A549 treated with DMSO at 1 μM for 4 hours (cell line): ENCODE measurements at places on chromosomes 12 and 14. TPM values are rescaled to one million over a fixed set of nuclear protein-coding genes. Genes with fewer than 3 reads are reported as not detected.

SLC16A7 gene
- 0.15 to 0.36 TPM (median 0.23 TPM) in 5 replicates for total RNA-seq

CLEC1B gene
- not detected in 5 replicates for total RNA-seq

ANKRD33 gene
- total RNA-seq: 0.05 to 0.06 TPM in 2 of 5 replicates, not detected in the others

METTL1 gene
- 52.8 to 58.9 TPM (median 56.8 TPM) in 5 replicates for total RNA-seq

LRIG3 gene
- 5.0 to 7.2 TPM (median 6.8 TPM) in 5 replicates for total RNA-seq

NOS1 gene
- 0.34 to 0.72 TPM (median 0.64 TPM) in 5 replicates for total RNA-seq

AHNAK2 gene
- total RNA-seq: 202 to 234 TPM (median 210 TPM) in 5 replicates

FIGNL2 gene
- total RNA-seq: 0.20 to 0.38 TPM (median 0.22 TPM) in 5 replicates

CLEC9A gene
- total RNA-seq: not detected in 5 replicates

TDRD9 gene
- 0.06 TPM in 1 of 5 replicates, not detected in the others for total RNA-seq

PSEN1 gene
- total RNA-seq: 58.7 to 68.5 TPM (median 65.6 TPM) in 5 replicates

DYRK4 gene
- 41.1 to 50.5 TPM (median 45.4 TPM) in 5 replicates for total RNA-seq

NKX2-1 gene
- 0.04 to 0.07 TPM in 2 of 5 replicates, not detected in the others for total RNA-seq
